Cardiac septum (tissue), 1 donor: ENCODE measurements at places on chromosomes 3 and 15.

GRCh38 chr3:49005303-49005680 lies 1.9 kb upstream of the WDR6 start:
- no peak for DNase-seq

DNA sequence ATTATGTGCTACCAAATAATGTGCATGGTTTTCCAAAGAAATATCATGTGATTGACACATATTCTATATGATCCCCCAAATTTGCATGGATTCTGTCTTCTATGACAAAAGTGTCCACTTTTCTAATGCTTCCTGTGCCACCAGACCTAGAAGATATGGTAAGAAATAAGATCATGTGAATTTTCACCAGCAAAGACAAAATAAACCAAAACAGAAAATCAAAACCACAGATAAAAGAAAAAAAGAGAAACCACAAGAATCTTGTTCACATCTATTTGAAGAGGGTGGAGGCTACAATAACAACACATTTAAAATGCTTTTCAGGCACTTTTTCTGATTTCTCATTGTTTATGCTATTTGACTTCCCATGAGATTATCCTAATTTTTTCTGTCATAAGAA lies 303.4 kb downstream of the DIPK2A start:
- DNase-seq = no peak

GRCh38 chr3:110749006-110749405 lies 322.6 kb upstream of the NECTIN3 start:
- DNase-seq = no peak

DNA sequence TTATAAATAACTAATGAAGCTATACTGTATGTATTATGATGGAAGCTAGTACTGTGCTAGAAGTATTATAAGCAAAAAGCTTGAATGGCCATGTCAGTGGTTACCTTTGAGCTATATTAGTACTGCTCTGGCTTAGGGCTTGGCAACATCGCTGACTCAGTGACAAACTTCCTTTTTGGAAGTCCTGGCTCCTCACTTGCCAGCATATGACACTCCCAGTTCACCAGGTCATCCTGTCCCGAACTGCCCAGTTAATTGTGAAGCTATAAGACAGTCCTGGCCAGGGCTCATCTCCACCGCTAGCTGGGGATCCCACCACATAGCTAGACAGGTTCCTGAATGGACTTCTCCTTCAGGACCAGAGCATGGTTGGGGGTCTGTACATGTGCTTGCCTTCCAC lies 31.9 kb downstream of the RAB8B start:
- DNase-seq = no peak

DNA sequence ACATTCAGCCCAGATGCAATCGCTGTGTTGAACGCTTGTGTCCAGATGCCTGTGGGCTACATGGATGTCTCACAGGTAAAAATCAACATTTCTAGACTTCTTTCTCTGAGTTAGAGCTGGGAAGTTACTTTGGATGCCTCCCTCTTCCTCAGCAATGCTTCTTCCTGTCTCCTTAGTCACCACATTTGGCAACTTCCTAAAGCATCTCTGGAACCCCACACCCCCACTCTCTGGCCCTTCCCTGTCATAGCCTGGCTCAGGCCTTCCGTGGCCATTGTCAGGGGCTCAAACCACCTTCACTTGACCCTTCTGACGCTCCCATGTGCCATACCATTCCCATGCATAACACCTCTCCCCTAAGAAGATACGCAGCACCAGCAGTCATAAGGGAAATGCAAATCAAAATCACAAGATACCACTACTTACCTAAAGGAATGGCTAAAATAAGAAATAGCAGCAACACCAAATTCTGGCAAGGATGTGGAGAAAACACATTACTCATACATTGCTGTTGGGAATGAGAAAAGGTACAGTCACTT lies 21.6 kb upstream of the RGMA start:
- no peak for DNase-seq

DNA sequence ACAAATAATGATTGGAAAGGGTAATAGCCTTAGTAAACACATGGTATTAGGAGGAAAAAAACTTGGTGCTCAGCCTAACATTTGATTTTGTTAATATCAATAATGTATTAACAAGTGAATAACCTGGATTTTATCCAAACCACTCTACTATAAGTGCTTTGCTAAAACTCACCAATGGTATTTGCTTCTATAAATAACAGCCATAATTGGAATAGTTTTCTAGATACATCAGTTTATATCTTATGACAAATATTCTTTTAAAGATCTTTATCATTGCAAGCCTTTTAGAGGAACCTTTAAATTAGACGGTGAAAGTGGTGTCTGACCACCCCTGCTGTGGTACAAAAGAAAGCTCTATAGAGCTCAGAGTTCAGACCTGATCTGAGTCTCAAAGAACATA lies 123.9 kb downstream of the SHOX2 start:
- DNase-seq = no peak

DNA sequence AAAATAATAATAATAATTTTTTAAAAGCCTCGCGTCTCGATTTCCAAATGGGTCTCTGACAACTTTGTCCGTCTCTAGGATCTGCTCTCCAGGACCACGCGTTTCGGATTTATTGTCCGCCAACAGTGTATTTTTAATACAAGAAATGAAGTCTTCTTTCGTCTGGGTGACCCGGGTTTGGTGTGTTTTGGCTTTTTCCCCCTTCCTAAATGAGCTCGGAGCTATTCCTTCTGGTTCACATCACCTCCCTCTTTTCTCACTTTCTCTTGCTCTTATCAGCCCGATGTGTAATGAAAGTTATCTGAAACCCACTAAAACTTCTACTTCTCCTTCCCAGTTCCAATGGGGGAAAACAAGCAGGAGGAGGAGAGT lies 516.7 kb downstream of the MECOM start:
- DNase-seq = no peak

- no peak for DNase-seq
These were observed 275.6 kb downstream of the ZNF621 start for GRCh38 chr3:40800343-40800742.

- no peak for DNase-seq
These were observed 495 bp upstream of the MYEF2 start for GRCh38 chr15:48178648-48178931.

DNA sequence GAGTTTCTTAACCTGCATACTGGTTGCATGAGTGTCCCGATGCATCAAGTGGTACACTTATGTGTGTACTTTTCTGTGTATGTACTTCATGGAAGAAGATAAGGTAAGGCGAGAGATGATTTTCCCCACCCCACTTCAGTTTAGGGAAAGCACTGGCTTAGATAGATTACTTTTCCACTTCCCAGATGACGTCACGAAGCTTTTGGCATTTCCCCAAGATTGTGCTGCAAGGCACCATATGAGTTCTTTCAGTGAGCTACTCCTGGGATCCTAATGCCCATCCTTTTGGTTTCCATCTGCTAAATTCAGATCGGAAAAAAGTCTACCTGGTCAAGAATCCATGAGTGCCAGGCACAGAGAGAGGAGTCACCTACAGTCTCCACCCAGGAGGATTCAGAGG lies 4.5 kb downstream of the IL17RB start:
- DNase-seq = no peak

DNA sequence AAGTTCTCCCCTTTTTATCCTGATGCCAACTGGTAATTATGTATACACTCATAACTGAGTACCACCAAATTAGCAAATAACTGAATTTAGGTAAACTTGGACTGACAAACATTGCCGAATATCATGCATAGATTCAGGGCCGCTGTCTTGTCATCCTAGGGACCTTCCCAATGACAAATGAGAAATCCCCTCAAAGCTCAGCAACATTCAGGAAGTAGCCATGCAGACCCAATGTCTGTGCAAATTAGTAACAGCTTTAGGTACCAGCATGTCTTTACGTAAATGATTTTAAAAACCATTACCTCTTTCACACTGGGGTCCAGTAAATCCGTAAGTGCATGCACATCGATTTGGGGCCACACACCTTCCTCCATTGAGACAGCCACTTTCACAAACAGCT lies 49.5 kb downstream of the FBN1 start:
- DNase-seq = no peak

DNA sequence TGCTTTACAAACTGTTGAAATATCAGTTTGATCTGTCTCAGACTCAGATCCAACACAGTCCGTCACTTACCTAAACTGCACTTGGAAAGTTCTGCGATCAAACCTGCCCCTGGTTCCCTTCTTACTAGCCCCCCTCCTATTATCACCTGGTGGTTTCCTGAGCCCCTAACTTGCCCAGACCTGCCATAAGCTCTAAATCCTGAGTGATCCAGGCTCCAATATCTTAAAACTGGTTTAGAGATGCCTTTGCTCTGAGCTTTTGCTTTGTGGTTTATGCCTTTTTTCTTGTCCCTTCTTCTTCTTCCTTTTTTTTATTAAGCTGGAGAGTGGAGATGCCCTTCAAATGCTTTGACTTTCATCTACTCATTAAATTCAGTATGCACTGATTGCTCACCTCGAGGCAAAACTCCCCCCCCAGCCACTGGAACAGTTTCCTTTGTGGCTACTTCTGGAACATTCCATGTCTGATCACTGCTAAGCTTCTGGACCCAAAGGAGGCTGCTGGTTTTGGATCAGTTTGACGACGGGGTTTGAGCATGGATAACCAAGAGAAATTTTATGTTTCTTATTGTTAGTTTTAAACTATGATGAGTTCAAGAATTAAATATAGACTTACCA lies 3.5 kb upstream of the ITGB5 start:
- no peak for DNase-seq

GRCh38 chr3:16993227-16993626 lies 108.5 kb downstream of the PLCL2 start:
- no peak for DNase-seq

GRCh38 chr3:172989373-172989772 lies 151.7 kb downstream of the SPATA16 start:
- DNase-seq = no peak

- DNase-seq = peak; percentile 66
These were observed 23.6 kb downstream of the PRR20G start for GRCh38 chr3:127264292-127264691.

GRCh38 chr15:63532307-63532744 lies 27.9 kb downstream of the USP3 start:
- no peak for DNase-seq

- DNase-seq = no peak
These were observed 69.1 kb upstream of the SATB1 start for GRCh38 chr3:18494251-18494650.

DNA sequence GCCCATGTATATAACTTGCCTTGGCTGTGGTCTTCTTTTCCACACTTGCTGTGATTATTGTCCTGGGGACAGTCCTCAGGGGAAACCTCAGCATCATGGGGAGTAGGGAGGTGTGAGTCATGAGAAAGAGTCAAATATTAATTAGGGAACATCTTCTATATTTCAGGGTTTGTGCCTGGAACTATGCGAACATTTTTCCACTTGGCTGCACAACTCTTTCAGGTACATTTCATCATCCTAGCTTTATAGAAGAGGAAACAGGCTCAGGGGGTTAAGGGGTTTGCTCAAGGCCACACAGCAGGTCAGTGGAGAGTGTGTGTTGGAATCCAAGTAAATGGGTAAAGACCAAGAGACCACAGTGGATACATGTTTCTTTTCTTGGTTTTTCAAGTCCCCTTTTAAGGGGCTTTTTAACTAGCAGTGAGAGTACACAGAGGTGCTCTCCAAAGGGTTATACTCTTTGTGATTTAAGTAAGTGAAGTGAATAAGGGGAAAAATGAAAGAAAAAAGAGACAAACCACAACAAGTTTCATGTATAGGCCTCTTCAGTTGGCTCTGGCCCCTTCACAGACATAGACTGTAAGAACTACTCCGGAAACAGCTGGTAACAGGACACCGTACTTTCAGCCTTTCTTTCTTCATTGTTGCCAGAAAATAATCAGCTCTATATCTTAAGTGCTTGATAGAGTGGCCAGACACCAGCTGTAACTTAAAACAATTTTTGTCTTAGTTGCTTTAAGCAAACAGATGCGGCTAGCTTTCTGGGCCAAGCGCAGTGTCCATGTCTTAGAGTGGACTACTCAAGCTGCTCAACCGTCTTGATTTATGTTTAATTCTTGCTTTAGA lies 64.6 kb downstream of the EEFSEC start:
- DNase-seq = no peak

GRCh38 chr15:69751566-69751965 lies 298.9 kb downstream of the RPLP1 start:
- DNase-seq = no peak

DNA sequence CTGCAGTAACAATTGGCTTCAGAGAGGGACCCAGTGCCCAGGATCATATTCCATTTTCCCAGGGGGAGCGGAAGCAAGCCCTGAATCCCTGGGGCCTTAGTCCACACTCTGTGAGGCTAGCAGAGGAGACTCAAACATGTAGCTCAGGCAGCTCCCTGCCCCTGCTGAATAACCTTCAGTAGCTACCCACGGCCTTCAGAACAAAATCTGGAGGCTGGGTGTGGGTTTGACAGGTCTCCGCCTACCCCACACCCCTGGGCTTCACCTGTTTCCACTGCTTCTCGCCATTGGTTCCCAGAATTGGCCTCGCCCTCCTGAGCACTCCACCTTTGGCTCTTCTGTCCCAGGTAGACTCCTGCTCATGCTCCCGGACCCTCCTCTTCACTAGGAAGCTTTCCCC lies 93.6 kb upstream of the ATP2B2 start:
- no peak for DNase-seq

DNA sequence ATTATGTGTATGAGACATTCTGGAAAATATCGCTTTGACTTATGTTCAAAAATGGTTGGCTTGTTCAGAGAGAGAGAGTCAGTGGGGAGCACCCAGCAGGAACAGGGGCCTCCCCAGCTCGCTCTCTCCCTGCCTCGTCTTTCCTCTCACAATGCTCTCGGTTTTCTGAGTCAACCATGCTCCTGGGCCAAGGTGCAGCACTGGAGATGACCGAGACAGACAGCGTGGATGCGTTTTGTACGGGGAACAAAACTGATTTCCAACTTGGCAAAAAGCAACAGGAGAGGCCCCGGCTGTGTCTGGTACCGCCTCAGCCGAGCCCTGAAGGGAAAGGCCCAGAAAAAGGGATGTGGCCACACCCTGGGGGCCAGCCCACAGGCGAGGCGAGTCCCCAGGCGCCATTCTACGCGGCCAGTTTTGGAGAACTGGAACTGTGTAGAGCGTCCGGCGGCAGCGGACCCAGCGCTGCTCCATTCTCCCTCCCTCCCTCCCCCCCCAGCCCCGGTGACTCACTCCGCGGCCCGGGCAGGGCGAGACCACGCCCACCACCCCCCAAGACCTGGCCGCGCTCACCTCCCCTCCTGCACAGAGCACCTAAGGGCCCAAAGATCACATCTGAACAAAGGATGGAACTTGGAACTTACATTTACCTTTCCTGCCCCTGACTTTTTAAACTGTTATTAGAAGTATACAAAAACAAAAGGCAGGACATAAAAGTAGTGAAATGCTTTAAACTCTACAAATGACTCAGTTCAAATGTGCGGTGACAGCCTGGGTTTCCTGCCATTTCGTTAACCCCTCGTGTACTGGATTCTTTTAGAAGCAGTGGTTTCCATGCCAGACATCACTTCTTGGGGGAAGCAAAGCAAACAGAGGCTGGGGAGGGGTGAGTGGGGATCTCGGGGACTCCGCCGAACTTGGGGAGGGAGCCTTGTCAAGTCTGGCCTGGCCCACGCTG lies 12.7 kb downstream of the ATP10A start:
- DNase-seq = peak; percentile 87

- DNase-seq = peak; percentile 86
These were observed at the start of gene MRPS22 for GRCh38 chr3:139343895-139344856. MRPS22 (plus strand) TSS chr3:139344020; CDS start chr3:139344027, 7 bp downstream.

- peak; percentile 58 for DNase-seq
These were observed 57.3 kb downstream of the ROPN1B start for GRCh38 chr3:126026277-126026751.
